Activated T-cell treated with anti-CD3 and anti-CD28 coated beads, Interleukin-2, amount 50 U/mL, for 72 hours (primary cell): ENCODE measurements at places on chromosomes 4 and X. TPM values are rescaled to one million over a fixed set of nuclear protein-coding genes. Genes with fewer than 3 reads are reported as not detected.

DNA sequence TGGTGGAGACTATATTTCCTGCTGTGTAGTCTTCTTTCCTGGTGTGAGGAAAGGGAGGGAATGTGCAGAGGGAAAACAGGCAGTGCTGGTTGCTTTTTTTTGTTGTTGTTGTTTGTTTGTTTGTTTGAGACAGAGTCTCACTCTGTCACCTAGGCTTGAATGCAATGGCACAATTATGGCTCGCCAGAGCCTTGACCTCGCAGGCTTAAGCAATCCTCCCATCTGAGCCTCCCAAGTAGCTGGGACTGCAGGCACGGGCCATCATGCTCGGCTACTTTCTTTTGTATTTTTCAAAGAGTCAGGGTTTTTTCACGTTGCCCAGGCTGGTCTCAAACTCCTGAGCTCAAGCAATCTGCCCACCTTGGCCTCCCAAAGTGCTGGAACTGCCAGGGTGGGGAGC, 82.5 kb downstream of the RELL1 start:
- no peaks in the 10 kb centered on the region for H3K27me3 ChIP-seq
- H3K27ac ChIP-seq = no peak overlapping the region
- H3K4me3 ChIP-seq = no peak overlapping the region
- no peak for DNase-seq
- H3K36me3 ChIP-seq = peaks cover under 1% of the 10 kb centered on the region

GRCh38 chrX:49039598-49040375, 3.4 kb downstream of the TFE3 start:
- peak overlapping the region; percentile 65 for H3K27ac ChIP-seq
- H3K4me3 ChIP-seq = peak overlapping the region; percentile 62
- peaks cover 8% of the 10 kb centered on the region for H3K36me3 ChIP-seq
- DNase-seq = peak; percentile 34
- H3K4me1 ChIP-seq = peaks cover 37% of the 10 kb centered on the region

- H3K27me3 ChIP-seq = no peaks in the 10 kb centered on the region
- peaks cover 5% of the 10 kb centered on the region for H3K4me1 ChIP-seq
- no peak overlapping the region for H3K4me3 ChIP-seq
- DNase-seq = no peak
- no peaks in the 10 kb centered on the region for H3K36me3 ChIP-seq
These were observed 237.4 kb downstream of the DCLK2 start for GRCh38 chr4:150315691-150316090.

DNA sequence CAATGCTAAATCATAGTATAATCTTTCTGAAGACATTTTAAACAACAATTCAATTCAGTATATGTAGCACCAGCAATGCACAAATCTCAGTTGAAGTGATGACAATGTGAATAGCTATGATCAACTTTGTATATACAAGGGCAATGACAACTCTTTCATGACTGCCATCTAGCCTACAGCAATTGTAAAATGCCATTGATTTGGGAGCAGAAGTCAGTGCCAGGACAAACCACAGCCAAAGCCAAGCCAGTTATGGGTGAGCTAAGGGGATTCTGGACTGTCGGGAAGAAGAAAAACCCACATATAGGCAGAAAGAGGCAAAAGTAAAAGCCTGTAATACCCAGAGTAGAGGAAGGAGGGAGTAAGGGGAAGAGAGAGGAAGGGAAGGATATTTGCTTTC, 238.6 kb downstream of the MID1IP1 start:
- no peaks in the 10 kb centered on the region for H3K36me3 ChIP-seq
- no peak for DNase-seq
- peaks cover 32% of the 10 kb centered on the region for H3K27me3 ChIP-seq
- H3K4me3 ChIP-seq = no peak overlapping the region
- H3K4me1 ChIP-seq = no peaks in the 10 kb centered on the region

FBXW7 gene
- total RNA-seq = 40.9 TPM

SLC34A2 gene
- total RNA-seq = not detected

MMRN1 gene
- total RNA-seq = not detected

- no peak overlapping the region for H3K4me3 ChIP-seq
- H3K27me3 ChIP-seq = no peaks in the 10 kb centered on the region
- H3K27ac ChIP-seq = no peak overlapping the region
- no peaks in the 10 kb centered on the region for H3K4me1 ChIP-seq
- H3K36me3 ChIP-seq = no peaks in the 10 kb centered on the region
- no peak for DNase-seq
These were observed 13.6 kb downstream of the UVSSA start for GRCh38 chr4:1360423-1361283.

HPSE gene
- 15.3 TPM for total RNA-seq

- H3K4me1 ChIP-seq = peaks cover 9% of the 10 kb centered on the region
- H3K27ac ChIP-seq = no peak overlapping the region
- H3K4me3 ChIP-seq = no peak overlapping the region
- no peaks in the 10 kb centered on the region for H3K36me3 ChIP-seq
- DNase-seq = no peak
These were observed 18.9 kb upstream of the CXCL8 start for GRCh38 chr4:73721435-73721834.

FHDC1 gene
- total RNA-seq = 0.10 TPM

NAA11 gene
- total RNA-seq = not detected

DNA sequence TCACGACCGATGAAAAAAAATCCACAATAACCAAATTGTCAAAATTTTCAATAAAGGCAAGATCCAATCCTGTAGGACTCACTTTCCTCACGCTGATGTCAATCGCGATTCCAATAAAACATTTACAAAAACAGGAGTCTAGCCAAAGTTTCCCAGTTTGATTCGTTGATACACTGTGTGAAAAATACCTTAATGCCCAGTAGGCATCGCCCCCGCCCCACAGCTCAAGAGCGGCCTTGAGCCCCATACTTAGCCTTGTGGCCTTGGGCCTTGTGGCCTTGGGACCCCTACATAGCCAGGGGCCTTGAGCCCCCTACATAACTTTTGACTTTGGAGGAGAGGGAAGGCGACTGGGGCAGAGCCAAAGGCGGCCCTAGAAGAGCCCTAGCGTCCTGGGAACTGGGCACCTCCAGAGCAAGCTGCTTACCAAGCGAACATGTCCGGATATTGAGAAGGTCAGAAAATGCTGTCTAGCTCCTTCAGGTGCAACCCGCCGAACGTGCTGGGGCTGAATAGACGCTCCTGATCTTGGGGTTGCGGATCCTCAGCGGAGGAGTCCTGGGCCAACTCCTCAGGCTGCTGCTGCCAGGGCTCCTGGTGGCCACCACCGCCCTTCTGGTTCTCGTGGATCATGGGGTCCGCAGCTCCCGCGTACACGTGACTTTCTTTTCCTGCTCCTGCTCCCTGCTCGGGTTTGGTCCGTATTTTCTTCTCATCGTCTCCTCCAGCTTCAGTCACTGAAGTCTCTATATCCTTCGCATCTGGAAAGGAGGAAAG, 62.9 kb downstream of the RHOXF2B start:
- H3K4me3 ChIP-seq = peak overlapping the region; percentile 85
- H3K27ac ChIP-seq = no peak overlapping the region
- no peak for DNase-seq
- H3K27me3 ChIP-seq = peaks cover 76% of the 10 kb centered on the region

DNA sequence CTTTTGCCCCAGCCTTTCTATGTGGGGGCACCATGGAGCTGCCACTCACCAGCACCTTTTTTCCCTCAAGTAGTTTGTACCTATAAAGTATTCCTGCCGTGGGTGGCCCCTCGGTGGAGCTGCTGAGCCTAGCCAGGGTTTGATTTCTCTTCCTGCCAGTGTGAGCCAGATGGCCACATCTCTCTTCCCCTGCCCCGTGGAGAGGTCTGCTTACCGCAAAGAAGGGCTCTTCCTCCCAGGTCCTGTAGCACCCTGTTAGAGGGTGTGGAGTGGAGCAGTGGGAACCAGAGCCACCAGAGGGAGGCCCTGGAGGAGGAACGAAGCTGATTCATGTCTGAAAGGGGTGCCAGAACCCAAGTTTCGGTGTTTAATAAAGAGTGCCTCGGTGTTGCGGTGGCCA, 95.4 kb downstream of the PTTG2 start:
- H3K27ac ChIP-seq = no peak overlapping the region
- no peaks in the 10 kb centered on the region for H3K4me1 ChIP-seq
- H3K4me3 ChIP-seq = no peak overlapping the region
- peaks cover 11% of the 10 kb centered on the region for H3K36me3 ChIP-seq

DNA sequence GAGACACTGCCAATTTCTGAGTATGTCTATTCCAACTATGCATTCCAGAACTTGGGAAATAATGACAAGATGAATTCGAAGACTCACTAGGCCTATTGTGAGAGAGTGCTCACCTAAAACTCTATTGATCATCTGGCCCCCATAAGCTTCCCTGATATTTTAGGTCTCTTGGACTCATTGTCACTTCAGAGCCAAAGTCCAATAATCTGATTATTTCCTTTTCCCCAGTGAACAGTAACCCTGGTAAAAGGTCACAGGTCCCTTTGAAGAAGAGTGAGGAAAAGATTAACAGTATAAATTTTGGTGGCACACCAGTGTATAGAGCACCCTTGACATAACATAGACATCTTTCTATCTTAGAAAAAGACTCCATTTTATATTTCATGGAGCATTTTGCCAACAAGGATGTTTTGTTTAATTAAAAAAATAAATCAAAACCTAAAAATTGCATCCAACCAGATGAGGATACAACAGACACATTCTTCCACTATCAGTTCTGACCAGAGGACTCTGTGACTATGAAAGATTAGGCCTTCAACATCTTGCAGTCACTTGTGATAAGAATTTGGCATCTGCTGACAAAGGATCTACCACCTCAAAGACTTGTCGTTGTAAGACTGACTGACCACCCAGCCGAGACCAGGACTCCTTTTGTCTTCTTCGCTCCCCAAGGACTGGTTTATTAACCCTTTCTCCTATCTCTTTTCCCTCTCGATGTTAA, 191.9 kb downstream of the MAB21L2 start:
- no peak overlapping the region for H3K27ac ChIP-seq
- H3K36me3 ChIP-seq = peaks cover 7% of the 10 kb centered on the region
- DNase-seq = no peak
- peaks cover 12% of the 10 kb centered on the region for H3K4me1 ChIP-seq
- no peak overlapping the region for H3K4me3 ChIP-seq

GRCh38 chr4:56438766-56439165, 2.7 kb downstream of the PAICS start:
- no peak overlapping the region for H3K27ac ChIP-seq
- peak overlapping the region; percentile 65 for H3K4me3 ChIP-seq
- H3K4me1 ChIP-seq = peaks cover 74% of the 10 kb centered on the region
- peaks cover 38% of the 10 kb centered on the region for H3K36me3 ChIP-seq

DNA sequence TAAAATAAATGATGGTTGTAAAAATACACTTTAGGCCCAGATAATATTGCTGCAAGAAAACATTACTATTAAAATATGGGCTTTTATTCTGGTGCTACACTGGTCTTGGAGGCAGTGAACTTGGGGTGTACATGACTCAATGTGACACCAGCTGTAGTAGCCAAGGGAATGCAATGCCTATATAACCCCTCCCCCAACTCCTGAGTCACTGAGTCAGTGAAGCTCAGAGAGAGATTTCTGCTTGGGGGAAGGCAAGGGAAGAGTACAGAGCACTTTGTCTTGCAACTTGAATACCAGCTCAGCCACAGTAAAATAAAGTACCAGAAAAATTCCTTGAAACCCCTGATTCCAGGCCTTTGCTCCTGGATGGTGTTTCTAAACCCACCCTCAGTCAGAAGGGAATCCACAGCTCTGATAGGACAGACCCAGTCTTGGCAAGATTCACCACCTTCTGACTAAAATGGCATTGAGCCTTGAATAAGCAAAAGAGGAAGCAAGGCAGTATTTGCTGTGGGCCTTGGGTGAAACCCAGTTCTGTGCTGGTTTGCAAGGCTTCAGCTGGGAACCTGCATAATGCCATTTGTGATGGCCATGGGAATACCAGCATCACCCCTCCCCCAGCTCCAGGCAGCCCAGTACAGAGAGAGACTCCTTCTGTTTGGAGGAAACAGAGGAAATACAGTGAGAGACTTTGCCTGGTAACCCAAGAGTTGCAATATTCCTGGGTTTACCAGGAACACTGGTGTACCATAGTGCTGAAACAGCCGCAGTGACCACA, 209.9 kb downstream of the IQCM start:
- no peak overlapping the region for H3K4me3 ChIP-seq
- no peak overlapping the region for H3K27ac ChIP-seq
- no peaks in the 10 kb centered on the region for H3K27me3 ChIP-seq
- H3K4me1 ChIP-seq = no peaks in the 10 kb centered on the region
- DNase-seq = no peak
- no peaks in the 10 kb centered on the region for H3K36me3 ChIP-seq

GRCh38 chr4:1983846-1984405, 24.8 kb downstream of the NELFA start:
- H3K27me3 ChIP-seq = no peaks in the 10 kb centered on the region
- no peak overlapping the region for H3K4me3 ChIP-seq
- no peak overlapping the region for H3K27ac ChIP-seq
- H3K4me1 ChIP-seq = no peaks in the 10 kb centered on the region

DNA sequence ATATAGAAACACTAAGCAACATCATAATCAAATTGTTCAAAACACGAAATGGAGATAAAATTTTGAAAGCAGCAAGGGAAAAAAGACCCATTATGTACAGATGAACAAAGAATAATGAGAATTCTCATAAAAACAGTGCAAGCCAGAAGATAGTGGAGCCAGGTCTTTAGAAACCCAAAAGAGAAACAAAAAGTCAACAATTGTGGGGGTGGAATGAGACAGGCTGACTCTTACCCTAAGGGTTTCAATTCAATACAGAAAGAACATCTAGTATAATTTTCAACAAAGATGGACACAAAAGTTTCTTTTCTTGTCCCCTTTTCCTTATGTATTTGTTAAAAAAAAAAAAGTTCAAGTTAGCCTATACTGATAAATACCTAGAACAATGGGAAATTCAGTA, 34.0 kb upstream of the MAGEB2 start:
- H3K27ac ChIP-seq = no peak overlapping the region
- no peak for DNase-seq
- H3K27me3 ChIP-seq = peaks cover 14% of the 10 kb centered on the region
- no peak overlapping the region for H3K4me3 ChIP-seq
- no peaks in the 10 kb centered on the region for H3K4me1 ChIP-seq
- no peaks in the 10 kb centered on the region for H3K36me3 ChIP-seq

NKX3-2 gene
- not detected for total RNA-seq

- no peak overlapping the region for H3K27ac ChIP-seq
- peaks cover 17% of the 10 kb centered on the region for H3K27me3 ChIP-seq
- H3K4me3 ChIP-seq = no peak overlapping the region
- no peaks in the 10 kb centered on the region for H3K36me3 ChIP-seq
These were observed 22.0 kb downstream of the DNAAF6 start for GRCh38 chrX:107228486-107228819.

CYP2U1 gene
- 2.2 TPM for total RNA-seq

OPHN1 gene
- not detected for total RNA-seq

CSAG2 gene
- total RNA-seq = not detected

GRCh38 chr4:163243297-163243981, 76.7 kb upstream of the NAF1 start:
- no peak overlapping the region for H3K4me3 ChIP-seq
- no peaks in the 10 kb centered on the region for H3K36me3 ChIP-seq
- H3K27ac ChIP-seq = no peak overlapping the region
- peaks cover 18% of the 10 kb centered on the region for H3K27me3 ChIP-seq
- DNase-seq = no peak

- no peaks in the 10 kb centered on the region for H3K27me3 ChIP-seq
- peak overlapping the region; percentile 69 for H3K27ac ChIP-seq
- H3K36me3 ChIP-seq = no peaks in the 10 kb centered on the region
These were observed 888 bp downstream of the RAB28 start for GRCh38 chr4:13483136-13483767.

PTPN13 gene
- 2.4 TPM for total RNA-seq
